Activated T-helper 1 cell treated with anti-CD3 and anti-CD28 coated beads, Interleukin-12 subunit alpha, Interleukin-12 subunit beta, Interleukin-2, Interleukin-4 antibody, amounts not matched to agents 30 ng/mL and 10 ng/mL and 1 ng/mL, durations not matched to agents 14 hours and 24 hours and 36 hours (primary cell): ENCODE measurements at places on chromosomes 5 and 9. TPM values are rescaled to one million over a fixed set of nuclear protein-coding genes. Genes with fewer than 3 reads are reported as not detected.
A peak's percentile ranks its signal among the peaks of the same experiment; 100 is the strongest.

The HTR1A gene
- not detected in 2 replicates for total RNA-seq

The AGTPBP1 gene
- total RNA-seq: 23.5 and 26.2 TPM in 2 replicates

The SPATA31A3 gene
- not detected in 2 replicates for total RNA-seq

The SLC36A3 gene
- not detected in 2 replicates for total RNA-seq

The SRD5A1 gene
- 13.8 and 14.0 TPM in 2 replicates for total RNA-seq

The INVS gene
- total RNA-seq: 16.3 and 17.0 TPM in 2 replicates

The DNM1 gene
- total RNA-seq: 1.4 and 1.8 TPM in 2 replicates

The RNF183 gene
- total RNA-seq: not detected in 2 replicates

The PRSS3 gene
- not detected in 2 replicates for total RNA-seq

DNA sequence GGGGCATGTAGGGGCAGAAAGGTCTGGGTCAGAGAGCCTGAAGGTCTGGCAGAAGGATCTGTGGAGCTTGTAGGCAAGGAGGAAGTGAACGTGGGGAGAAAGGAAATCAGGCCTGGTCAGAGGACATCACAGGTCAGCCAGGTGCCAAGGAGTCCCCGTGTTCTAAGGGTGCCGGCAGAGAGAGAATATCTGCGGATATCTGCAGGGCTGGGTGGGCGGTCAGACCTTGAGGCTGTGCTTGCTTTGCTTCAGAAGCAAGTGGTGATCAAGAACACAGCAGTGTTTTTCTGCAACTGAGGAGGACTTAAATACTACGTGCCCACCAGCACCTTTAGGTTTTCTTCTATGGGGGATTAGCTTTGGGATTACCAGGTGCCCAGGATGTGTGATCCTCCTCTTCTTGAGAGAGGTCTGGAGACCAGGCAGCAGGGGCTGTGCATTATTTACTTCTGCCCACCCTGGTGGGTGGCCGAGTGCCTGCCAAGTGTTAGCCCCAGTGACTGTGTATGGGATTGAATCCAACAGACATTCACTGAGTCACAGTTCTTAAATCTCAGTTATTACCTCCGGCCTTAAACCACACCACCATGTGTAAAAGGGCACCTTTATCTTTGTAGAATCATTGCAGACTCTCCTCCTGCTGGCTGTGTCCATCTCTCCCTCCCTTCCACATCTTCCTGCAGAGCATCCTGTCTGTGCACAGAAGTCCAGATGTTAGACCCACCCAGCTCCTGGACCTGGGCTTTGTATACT is 12.5 kb upstream of the SHB start:
- no peak for DNase-seq

DNA sequence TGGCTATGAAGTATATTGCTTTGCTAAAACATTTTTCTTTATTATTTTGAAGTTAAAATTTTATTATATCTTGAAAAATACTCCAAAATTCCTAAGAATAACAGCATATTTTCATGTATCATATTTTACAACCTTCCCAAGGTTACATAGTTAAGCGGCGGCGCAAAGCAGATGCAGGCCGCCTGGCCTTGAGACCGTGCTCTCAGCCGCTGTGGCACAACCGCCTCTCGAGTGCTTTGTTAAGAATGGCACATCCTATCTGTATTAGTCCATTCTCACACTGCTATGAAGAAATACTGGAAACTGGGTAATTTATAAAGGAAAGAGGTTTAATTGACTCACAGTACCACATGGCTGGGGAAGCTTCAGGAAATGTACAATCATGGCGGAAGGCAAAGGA is 228.8 kb downstream of the ARRDC3 start:
- no peak for DNase-seq

- DNase-seq: no peak
Observed at GRCh38 chr5:65262649-65263059, 219.1 kb downstream of the ADAMTS6 start.

DNA sequence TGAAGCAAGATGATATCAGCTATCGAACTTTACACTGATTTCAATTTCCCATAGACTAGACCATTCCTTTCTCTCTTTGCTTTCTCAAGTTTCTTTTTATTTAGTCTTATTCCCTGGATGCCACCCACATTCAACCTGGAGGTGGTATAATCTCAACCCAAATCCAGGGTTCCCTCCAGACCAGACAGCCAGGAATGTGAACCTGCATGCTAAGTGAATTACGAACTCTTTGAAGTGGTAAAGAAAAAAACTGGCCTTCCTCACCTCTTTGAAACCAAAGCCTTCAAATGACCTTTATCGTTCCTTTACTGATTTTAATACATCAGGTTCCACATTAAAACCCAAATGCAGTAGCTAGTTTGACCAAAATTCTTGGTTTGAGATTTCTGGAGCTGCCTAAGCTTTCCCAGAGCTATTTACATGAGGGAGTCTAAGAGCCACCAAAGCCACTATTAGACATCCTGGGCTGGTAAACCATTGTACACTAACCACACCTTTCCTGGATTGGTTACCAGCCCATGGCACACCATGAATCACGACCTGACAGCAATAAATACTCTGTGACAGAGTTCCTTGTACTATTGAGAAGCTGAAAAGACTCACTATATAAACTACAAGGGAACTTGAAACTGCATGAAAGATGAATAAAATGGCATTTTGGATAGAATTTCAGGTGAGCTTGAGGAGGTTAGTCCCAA is 323.7 kb downstream of the ADAMTS6 start:
- DNase-seq: no peak

GRCh38 chr5:39650008-39650762 is 225.4 kb upstream of the DAB2 start:
- no peak for DNase-seq

- no peak for DNase-seq
Observed at GRCh38 chr9:132806723-132807421, 71.2 kb downstream of the AK8 start.

GRCh38 chr5:59188419-59189225 is 605.7 kb downstream of the RAB3C start:
- DNase-seq: peak; percentile 32

- peak; percentile 32 for DNase-seq
Observed at GRCh38 chr9:134066913-134067851, 644 bp downstream of the BRD3 start.

DNA sequence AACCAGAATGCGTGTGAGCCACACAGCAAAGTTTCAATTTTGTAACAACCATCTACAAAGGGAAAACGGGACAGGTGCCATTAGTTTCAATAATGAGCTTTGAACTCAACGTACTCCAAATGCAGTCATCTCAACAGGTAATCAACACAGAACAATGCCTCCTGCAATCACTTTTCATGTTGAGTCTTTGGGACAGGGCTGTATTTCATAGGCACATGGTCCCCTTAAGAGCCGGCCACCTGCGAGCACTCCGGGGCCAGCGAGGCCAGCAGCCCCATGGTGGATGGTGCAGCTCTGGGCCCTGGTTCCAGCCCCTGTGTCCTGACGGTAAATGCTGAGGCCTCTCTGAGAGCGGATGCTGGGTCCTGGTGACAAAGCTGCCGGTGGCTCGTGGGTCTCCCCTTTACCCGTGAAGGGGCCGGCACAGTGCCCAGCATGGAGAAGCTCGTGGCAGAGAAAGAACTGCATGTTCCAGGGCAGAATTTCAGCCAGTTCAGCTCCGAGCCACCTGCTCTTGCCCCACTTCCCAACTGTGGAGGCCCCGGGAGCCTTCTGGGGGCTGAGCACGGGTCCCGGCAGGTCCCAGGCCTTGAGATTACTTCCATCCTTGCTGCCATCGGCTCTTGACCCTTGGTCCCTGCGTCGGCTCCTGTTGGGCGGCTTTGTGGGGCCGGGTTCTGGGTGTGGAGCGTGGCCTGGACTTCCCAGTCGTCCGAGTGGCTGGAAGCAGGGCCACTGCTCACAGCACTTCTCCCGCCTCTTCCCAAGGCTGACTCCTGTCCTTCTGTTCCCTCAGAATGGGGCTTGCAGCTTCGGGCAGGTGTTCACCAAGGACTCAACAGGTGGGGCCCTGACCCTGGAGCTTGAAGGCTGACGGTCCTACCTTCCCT is 26.1 kb upstream of the RNU6ATAC start:
- no peak for DNase-seq

DNA sequence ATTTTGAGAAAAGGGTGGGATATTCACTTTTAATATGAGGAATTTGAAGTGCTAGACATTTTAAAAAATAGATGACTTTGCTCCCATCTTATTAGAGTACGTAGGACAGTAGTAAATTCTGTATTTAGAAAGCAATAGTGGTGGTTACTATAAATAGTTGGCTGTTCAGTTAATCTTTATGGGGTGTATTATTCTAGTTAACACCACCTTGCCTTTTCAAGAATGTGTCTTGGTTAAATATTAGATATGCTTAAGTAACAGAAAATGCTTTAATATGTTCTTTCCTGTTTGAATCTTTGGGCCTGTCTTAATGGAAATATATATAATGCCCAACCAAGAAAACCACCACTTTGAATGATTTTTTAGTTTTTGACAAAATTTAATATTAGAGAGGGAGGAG is 608.7 kb upstream of the FAM174A start:
- DNase-seq: no peak

GRCh38 chr9:29775491-29775890 is 2202.2 kb upstream of the C9orf72 start:
- no peak for DNase-seq

DNA sequence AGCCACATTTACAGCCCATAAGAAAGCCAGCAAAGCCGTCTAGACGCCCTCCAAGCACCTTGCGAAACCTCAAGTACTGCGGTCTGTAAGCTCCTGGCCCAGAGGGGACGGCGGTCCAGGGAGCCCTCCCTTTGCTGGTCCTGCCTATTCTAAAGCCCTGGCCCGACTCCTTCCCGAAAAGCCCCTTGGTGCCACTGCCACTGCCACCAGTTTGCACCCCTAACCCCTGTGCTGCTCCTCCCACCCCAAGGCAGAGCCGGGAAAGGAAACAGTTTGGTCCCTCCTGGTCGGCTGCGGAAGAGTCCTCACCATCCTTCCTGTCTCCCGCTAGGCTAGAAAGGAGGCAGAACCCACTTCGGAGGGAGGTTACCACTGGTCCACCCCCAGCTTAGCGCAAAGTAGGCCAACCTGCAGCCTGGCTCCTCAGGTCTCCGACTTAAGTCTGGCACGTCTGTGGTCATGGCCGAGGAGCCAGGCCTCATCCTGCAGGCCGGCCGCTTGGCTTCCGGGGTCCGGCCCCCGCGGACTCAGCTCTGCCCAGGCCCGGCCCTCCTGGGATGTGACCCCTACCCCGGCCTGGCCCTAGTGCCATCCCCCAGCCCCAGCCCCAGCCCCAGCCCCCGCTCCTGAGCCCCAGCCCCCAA is 916 bp downstream of the TOR1A start:
- peak; percentile 11 for DNase-seq

DNA sequence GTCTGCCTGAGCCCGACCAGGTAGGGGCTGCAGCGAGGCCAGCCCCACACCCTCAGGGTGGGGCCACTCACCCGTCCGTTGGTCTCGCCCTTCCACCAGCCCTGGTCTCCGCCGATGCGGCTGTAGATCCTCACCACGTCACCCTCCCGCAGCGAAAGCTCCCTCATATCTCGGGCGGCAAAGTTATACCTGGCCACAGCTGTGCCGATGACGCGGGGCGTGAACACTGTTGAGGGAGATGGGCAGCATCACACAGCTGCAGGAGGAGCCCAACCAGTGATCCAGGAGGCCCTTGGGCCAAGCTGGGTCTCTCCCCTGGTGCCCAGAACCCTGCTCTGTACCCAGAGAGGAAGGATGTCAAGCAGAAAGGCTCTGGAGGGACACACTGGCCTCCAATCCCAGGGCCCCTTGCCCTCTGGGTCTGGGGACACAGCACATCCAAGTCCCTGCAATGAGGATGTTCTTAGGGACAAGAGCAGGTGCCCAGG is 30.3 kb upstream of the SARDH start:
- DNase-seq: no peak

DNA sequence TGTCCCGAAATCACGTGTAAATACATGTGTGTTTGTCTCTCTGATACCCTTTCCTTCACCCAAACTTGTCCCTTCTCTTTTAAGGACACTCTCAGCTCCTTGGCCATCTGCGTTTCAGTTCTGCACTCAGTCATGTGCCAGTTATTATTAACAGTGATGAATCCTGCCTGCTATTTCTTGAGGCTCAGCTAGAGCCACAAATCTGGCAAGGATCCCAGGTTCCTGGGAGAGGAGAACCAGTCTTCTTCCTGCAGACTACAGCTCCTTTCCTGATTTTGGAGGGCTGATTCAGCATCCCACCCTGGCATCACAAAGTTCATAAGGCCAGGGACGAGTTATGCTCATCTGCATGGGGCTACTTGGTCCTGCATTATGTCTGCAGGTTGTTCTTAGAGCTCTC is 5.6 kb downstream of the MAMDC2 start:
- no peak for DNase-seq

DNA sequence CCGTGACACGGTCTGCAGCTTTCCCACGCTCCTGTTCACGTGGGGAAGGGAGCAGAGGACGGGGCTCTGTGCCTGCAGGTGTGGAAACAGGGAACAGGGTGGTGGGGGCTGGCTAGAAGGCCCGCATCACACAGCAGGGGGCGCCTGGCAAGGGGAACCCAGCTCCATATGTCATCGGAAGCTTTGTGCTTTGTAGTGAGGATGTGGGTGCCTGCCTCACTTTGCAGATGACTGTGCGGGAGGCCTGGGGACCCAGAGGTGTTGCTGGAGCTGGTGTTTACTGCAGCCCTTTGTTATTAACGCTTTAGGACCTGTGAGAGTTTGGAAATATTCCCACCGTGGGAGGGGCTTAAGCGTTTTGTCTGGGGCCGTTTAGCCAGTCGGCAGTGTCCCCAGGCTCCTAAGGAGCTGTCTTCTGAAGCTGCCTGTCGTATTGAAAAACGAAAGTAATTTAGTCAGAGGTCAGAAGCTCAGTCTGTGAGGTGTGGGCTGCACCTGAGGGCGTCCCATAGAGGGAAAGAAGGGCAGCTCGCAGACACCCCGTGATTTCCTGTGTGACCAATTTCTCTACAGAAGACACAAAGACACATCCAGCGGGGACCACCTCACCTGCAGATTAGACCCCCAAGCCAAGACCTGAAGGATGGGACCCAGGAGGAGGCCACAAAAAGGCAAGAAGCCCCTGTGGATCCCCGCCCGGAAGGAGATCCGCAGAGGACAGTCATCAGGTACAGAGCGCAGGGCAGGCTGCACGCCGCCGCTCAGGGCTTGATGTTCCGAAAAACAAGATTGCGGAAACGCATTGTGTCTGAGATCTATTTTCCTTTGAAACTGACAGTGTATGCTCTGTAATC is 9.1 kb downstream of the MAN1B1 start:
- peak; percentile 83 for DNase-seq

DNA sequence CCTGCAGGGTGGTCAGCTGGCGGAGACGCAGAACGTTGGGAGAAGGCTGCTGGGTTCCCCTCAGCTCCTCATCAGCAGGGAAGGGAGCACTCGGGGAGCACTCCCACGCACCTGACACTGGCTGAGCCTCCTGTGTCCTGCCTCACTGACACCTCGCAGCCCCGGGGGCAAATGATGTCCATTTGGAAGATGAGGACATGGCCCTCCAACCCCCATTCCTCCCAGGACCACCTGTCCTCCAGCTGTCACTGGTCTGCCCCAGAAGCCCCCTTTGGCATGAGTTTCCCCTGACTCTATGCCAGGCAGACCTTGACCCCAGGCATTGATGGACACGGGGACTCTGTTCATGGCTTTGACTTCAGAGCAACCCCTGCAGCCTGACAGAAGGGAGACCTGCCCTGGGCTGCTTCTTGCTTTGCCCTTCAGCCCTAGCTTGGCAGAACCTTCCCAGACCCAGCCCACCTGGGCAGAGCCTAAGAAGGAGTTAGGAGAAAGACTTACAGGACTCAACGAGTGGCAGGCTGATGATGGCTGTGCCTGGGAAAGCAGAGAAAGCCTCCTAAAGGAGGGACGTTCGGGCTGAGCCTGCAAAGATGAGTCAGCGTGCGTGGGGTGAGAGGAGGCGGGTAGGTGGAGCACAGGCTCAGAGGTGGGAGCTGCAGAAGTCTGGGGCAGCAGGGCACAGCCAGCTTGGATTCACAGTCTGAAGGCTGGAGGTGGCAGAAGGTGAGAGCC is 90.6 kb downstream of the LMX1B start:
- no peak for DNase-seq
